ENCODE measurements at places on chromosomes 1 and 21.

- no peak for DNase-seq
These were observed 80.4 kb downstream of the ATP1A1 start for GRCh38 chr1:116453481-116453880.

DNA sequence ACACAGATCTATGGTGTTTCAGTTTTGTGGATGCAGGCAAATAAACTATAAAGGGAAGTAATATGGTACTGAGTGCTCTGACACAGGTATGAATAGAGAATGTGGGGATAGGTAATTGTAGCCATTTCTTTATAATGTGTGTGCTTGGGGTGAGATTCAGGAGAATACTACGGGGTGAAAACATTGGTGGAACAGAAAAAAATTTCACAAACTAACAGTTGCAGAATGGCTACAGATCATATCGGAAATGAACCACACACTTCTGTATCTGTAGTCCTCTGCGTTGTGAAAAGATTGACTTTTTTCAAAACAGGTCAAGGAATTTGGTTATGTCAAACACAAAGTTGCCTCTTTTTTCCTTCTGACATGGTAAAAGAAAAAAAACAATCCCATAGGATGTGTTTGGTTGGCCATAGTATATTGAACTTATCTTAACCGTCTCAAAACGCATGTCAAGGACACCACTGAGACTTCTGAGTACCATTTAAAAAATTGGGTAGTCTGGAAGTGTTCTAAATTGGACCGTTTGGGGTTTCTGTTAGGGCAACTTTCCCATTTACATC lies 1.1 kb upstream of the CDC73 start:
- DNase-seq: no peak

DNA sequence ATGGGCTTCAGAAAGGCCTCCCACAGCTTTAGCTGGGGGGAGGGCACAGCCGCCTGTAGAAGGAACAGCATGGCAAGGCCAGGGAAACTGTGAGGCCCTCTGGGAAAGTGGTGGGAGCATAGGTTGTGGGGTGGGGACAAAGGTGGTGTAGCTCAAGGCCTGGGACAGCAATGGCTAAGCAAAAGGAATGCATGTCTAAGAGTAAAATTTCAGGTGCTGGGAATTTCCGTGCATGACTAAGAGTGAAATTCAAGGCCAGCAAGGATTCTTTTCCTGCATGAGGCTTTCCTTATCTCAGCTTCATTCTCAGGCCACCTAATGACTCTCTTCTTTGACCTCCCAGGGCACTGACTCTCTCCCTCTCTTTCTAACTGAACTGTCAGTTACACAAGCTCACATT lies 86.5 kb upstream of the WNT4 start:
- no peak for DNase-seq

GRCh38 chr1:81974883-81975555 lies 174.3 kb downstream of the ADGRL2 start:
- DNase-seq: no peak

GRCh38 chr21:37751268-37751975 lies 164.8 kb downstream of the KCNJ6 start:
- DNase-seq: no peak

GRCh38 chr1:51919684-51920083 lies 41.2 kb upstream of the NRDC start:
- no peak for DNase-seq

- DNase-seq: peak; percentile 40
These were observed 14.4 kb downstream of the SLC5A9 start for GRCh38 chr1:48236716-48237470.

DNA sequence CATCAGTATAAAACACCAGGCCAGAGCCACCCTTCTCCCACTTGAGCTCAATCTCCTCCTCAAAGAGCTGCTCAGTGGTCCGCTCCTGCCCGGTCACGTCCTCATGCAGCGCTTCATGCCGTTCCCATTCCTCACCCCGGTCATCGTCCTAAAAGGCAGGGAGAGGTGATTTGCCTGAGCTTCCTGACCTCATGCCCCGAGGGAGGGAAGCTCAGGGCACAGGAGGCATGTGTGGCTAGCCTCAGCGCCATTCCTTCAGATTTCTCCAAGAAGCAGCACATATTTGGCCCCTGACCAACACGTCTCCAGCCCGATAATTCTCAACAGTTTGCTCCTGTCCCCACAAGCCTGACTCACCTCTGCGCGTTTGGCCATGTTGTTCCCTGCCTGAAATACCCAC lies 4.2 kb upstream of the GPN2 start:
- DNase-seq: no peak

Data from NCI-H2171 treated with DMSO at 0.1 percent for 48 hours (cell line).